Large intestine (tissue), 12 donors: ENCODE measurements at places on chromosomes 3 and 15. TPM values are rescaled to one million over a fixed set of nuclear protein-coding genes. Genes with fewer than 3 reads are reported as not detected.
A peak's percentile ranks its signal among the peaks of the same experiment; 100 is the strongest.

GRCh38 chr3:10956986-10957385 lies 35.6 kb upstream of the SLC6A1 start:
- no peak overlapping the region for H3K27ac ChIP-seq
- no peak for DNase-seq
- H3K36me3 ChIP-seq = no peaks in the 10 kb centered on the region
- H3K4me3 ChIP-seq = no peak overlapping the region
- no peaks in the 10 kb centered on the region for H3K27me3 ChIP-seq
- no peaks in the 10 kb centered on the region for H3K4me1 ChIP-seq

GRCh38 chr15:49387471-49387870 lies 35.6 kb upstream of the FGF7 start:
- no peak overlapping the region for H3K27ac ChIP-seq
- no peak for DNase-seq
- no peaks in the 10 kb centered on the region for H3K36me3 ChIP-seq
- H3K4me3 ChIP-seq = no peak overlapping the region

DNA sequence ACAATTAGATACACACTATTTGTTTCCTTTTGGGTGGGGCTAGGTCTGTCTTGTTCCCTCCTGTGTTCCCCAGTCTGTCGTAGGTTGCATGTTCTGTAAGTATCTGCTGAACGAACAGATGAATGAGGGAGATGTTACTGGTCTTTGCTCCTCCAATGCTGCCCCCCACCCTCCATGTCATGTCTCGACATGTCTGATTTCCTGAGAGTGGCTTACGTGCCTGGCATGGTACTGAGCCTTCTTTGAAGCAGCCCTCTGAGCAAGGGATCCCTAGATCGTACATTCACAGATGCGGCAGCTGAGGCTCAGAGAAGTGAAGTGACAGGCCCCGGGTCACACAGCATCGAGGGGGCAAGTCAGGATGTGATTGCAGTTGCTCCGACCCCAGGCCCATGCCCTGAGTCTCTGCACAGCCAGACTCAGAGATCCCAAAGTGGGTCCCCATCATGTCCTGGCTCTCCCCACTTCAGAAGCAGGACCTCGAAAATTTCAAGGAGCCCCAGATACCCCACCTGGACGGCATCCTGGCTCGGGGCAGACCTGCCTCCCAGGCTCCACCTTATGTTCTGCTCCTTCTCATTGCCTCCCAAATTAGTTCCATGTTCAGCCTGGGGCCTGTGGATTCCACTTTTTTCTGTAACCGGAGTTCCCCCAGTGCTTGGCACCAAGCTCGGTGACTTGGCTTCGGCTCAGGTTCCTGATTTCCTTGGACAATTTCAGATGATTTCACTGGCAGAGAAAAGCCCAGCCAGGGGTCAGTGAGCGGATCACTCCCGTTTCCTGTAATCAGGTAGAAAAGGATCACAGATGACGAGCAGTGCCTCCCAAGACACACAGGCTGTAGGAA lies 24.7 kb downstream of the GOLGA6L2 start:
- H3K36me3 ChIP-seq = no peaks in the 10 kb centered on the region
- no peak for DNase-seq
- H3K27me3 ChIP-seq = no peaks in the 10 kb centered on the region
- no peaks in the 10 kb centered on the region for H3K4me1 ChIP-seq

- H3K27me3 ChIP-seq = no peaks in the 10 kb centered on the region
- H3K4me3 ChIP-seq = no peak overlapping the region
- DNase-seq = no peak
- no peaks in the 10 kb centered on the region for H3K36me3 ChIP-seq
- no peak overlapping the region for H3K27ac ChIP-seq
Observed at GRCh38 chr3:31472479-31473390, 60.0 kb upstream of the STT3B start.

- DNase-seq = no peak
- no peaks in the 10 kb centered on the region for H3K36me3 ChIP-seq
- H3K27ac ChIP-seq = no peak overlapping the region
Observed at GRCh38 chr15:94749811-94750617, 518.7 kb downstream of the MCTP2 start.

GRCh38 chr15:99168601-99169580 lies 64.0 kb downstream of the SYNM start:
- H3K4me1 ChIP-seq = no peaks in the 10 kb centered on the region
- H3K4me3 ChIP-seq = no peak overlapping the region
- H3K36me3 ChIP-seq = peaks cover 51% of the 10 kb centered on the region
- H3K27me3 ChIP-seq = no peaks in the 10 kb centered on the region
- H3K27ac ChIP-seq = peak overlapping the region; percentile 65

GRCh38 chr15:83108266-83109219 lies 1.1 kb downstream of the TM6SF1 start:
- no peak overlapping the region for H3K27ac ChIP-seq
- peak overlapping the region; percentile 6 for H3K4me3 ChIP-seq
- no peaks in the 10 kb centered on the region for H3K36me3 ChIP-seq
- H3K4me1 ChIP-seq = no peaks in the 10 kb centered on the region
- H3K27me3 ChIP-seq = peaks cover 41% of the 10 kb centered on the region

GRCh38 chr3:143221446-143221845 lies 101.9 kb downstream of the CHST2 start:
- H3K27ac ChIP-seq = no peak overlapping the region
- H3K36me3 ChIP-seq = no peaks in the 10 kb centered on the region
- no peak for DNase-seq
- no peaks in the 10 kb centered on the region for H3K4me1 ChIP-seq
- H3K27me3 ChIP-seq = no peaks in the 10 kb centered on the region

- no peaks in the 10 kb centered on the region for H3K36me3 ChIP-seq
- no peaks in the 10 kb centered on the region for H3K4me1 ChIP-seq
- no peak for DNase-seq
- H3K27ac ChIP-seq = no peak overlapping the region
- H3K4me3 ChIP-seq = no peak overlapping the region
Observed at GRCh38 chr3:101954936-101955335, 105.6 kb downstream of the NFKBIZ start.

DNA sequence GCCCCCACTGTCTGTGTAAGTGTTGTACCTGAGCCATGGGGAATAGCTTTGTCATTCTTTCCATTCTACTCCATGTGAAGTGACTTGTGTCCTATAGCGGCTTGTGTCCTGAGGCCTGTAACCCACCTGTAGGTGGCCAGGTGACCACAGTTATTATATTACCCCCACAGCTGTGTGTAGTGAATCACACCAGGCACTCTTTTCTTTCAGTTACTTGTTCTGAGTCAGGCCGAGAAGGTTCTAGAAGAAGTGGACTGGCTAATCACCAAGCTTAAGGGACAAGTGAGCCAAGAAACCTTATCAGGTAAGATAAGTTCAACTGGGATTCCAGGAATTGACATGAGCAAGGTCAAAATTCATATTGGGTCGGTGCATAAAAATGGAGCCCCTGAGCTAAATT lies 29.2 kb downstream of the POLG start:
- H3K4me3 ChIP-seq = no peak overlapping the region
- no peak for DNase-seq
- H3K27ac ChIP-seq = no peak overlapping the region

DNA sequence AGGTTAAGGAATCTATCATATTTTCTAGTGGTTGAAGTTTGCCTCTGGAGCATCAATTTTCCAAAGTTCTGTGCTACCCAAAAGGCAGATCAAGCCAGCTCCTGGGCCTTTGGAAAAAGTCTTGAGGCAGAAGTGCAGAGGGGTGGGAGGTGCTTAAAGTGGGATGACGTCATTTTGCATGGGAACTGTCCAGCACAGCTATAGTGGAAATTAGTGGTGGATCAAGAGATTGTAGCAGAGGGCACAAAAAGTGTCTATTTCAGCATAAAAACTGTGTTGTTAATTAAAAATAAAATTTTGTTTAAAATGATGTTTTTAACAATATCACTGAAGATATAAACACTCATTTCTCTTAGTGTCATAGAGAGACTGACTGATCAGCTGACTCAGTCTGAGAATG lies 221.9 kb downstream of the LRRN1 start:
- no peak overlapping the region for H3K27ac ChIP-seq
- H3K36me3 ChIP-seq = no peaks in the 10 kb centered on the region
- H3K27me3 ChIP-seq = no peaks in the 10 kb centered on the region
- no peak for DNase-seq
- H3K4me3 ChIP-seq = no peak overlapping the region
- H3K4me1 ChIP-seq = no peaks in the 10 kb centered on the region

- no peaks in the 10 kb centered on the region for H3K4me1 ChIP-seq
- H3K27me3 ChIP-seq = no peaks in the 10 kb centered on the region
Observed at GRCh38 chr3:160401291-160402095, 2.0 kb downstream of the SMC4 start.

DNA sequence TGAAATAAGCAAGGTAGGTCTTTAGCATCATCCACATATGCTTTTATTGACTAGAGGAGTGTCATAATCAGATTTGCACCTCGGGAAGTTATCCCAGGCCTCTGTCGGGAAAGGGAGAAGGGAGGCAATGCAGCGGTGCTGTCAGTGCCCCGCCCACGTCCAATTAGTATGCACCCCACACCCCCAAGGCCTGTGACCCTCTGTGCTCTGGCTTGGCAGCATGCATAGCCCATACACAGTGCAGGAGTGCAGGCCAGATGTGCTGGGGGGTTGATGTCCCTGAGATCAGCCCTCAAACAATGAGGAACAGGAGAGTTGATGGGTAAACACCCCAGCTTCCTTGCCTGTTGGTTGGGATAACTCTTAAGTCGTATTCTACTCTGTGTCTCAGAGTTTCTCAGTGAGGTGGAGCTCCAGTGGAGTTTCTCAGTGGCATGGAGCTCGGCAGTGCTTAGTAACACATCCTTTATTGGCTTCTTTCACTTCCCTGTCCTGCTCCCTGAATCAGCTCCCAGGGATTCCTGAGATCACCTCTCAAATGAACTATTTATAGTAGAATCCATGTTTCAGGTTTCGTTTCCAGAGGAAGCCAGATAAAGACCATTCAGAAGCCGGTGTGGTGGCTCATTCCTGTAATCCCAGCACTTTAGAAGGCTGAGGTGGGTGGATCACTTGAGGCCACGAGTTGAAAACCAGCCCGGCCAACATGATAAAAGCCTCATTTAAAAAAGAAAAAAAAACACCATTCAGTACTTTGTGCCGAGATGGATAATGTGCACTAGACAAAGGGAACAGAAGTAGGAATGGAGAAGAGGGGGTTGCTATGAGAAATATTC lies 26.7 kb upstream of the NDUFB4 start:
- no peak overlapping the region for H3K4me3 ChIP-seq
- H3K27me3 ChIP-seq = no peaks in the 10 kb centered on the region
- no peaks in the 10 kb centered on the region for H3K4me1 ChIP-seq
- no peaks in the 10 kb centered on the region for H3K36me3 ChIP-seq

GRCh38 chr3:147189016-147189415 lies 217.3 kb downstream of the ZIC4 start:
- no peaks in the 10 kb centered on the region for H3K36me3 ChIP-seq
- no peak for DNase-seq
- H3K4me1 ChIP-seq = no peaks in the 10 kb centered on the region
- H3K27me3 ChIP-seq = no peaks in the 10 kb centered on the region
- H3K27ac ChIP-seq = no peak overlapping the region
- no peak overlapping the region for H3K4me3 ChIP-seq

GRCh38 chr3:129428376-129429079 lies at the start of gene EFCAB12:
Gene EFCAB12 (minus strand): TSS chr3:129428636. CDS start chr3:129428488, 148 bp downstream.
- H3K4me1 ChIP-seq = peaks cover under 1% of the 10 kb centered on the region
- H3K27me3 ChIP-seq = no peaks in the 10 kb centered on the region
- peak; percentile 92 for DNase-seq
- peak within 1 kb of the TSS; percentile 14 for H3K27ac ChIP-seq
- H3K4me3 ChIP-seq = peak within 1 kb of the TSS; percentile 55
- peaks cover 16% of the 10 kb centered on the region for H3K36me3 ChIP-seq

- no peaks in the 10 kb centered on the region for H3K27me3 ChIP-seq
- no peak overlapping the region for H3K27ac ChIP-seq
- H3K4me1 ChIP-seq = no peaks in the 10 kb centered on the region
- no peak overlapping the region for H3K4me3 ChIP-seq
- DNase-seq = no peak
Observed at GRCh38 chr3:107001635-107002034, 375.6 kb upstream of the CCDC54 start.

DNA sequence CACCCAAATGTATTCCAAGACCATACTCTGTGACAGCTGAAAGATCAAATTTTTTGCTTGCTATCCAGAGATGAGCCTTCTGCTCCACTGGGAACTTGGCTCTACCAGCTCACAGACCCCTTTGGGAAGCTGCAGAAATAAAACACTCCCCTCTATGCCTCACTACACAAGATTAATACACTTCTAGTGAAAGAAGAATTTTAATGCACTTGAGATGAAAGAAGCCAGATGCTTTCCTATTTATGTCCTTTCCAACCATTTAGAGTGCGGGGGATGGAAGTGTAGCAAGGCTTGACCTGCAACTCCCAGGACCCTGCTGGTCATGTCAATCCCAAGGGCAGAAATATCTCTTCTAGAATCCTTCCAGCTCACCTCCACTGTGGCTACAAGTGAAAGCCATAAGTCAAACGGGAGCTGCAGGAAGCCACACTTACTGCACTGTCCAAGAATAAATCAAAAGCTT lies 34.7 kb downstream of the ANXA2 start:
- H3K4me3 ChIP-seq = no peak overlapping the region
- H3K27me3 ChIP-seq = no peaks in the 10 kb centered on the region
- no peak overlapping the region for H3K27ac ChIP-seq
- H3K36me3 ChIP-seq = peaks cover 57% of the 10 kb centered on the region
- no peak for DNase-seq

GRCh38 chr3:124761935-124762660 lies 31.8 kb downstream of the UMPS start:
- no peak for DNase-seq
- H3K27me3 ChIP-seq = no peaks in the 10 kb centered on the region
- no peak overlapping the region for H3K27ac ChIP-seq
- no peak overlapping the region for H3K4me3 ChIP-seq
- H3K36me3 ChIP-seq = peaks cover 44% of the 10 kb centered on the region
- H3K4me1 ChIP-seq = no peaks in the 10 kb centered on the region

DNA sequence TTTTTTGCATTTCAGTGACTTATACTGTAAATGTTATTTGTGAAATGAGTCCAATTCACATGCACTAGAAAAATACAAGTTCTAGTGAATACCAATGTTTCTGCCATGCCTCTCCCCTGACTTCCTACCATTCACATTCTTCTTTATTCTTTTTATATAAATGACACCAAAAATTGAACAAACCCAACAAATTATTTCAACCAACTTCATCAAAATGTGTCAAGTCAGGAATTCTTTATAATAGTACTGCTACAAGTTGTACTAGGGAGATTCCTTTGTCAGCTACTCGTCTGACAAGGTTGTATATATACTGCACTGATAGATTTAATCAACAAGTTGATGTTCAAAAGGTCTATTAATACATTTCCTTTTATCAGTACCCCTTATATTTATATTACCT lies 3.0 kb downstream of the TBL1XR1 start:
- H3K4me1 ChIP-seq = peaks cover 8% of the 10 kb centered on the region
- no peaks in the 10 kb centered on the region for H3K27me3 ChIP-seq
- H3K27ac ChIP-seq = peak overlapping the region; percentile 98
- H3K4me3 ChIP-seq = peak overlapping the region; percentile 97
- H3K36me3 ChIP-seq = no peaks in the 10 kb centered on the region

GRCh38 chr15:70714565-70714964 lies 48.8 kb downstream of the UACA start:
- H3K4me1 ChIP-seq = peaks cover 15% of the 10 kb centered on the region
- H3K36me3 ChIP-seq = no peaks in the 10 kb centered on the region
- H3K27me3 ChIP-seq = no peaks in the 10 kb centered on the region
- no peak overlapping the region for H3K4me3 ChIP-seq

The NR1I2 gene
- 89.1 TPM for polyA plus RNA-seq

The OR5K2 gene
- polyA plus RNA-seq = 0.40 TPM

The GAP43 gene
- 39.3 TPM for polyA plus RNA-seq

The WDR93 gene
- 0.30 TPM for polyA plus RNA-seq

The KIF15 gene
- 7.6 TPM for polyA plus RNA-seq

The SH3BP5 gene
- 12.4 TPM for polyA plus RNA-seq

The AHSG gene
- polyA plus RNA-seq = 1.8 TPM

The PSTPIP1 gene
- 3.1 TPM for polyA plus RNA-seq

The TGM5 gene
- 0.03 TPM for polyA plus RNA-seq

The GPR15 gene
- polyA plus RNA-seq = 0.24 TPM

The GRM7 gene
- polyA plus RNA-seq = 0.36 TPM

The MRPL3 gene
- 94.8 TPM for polyA plus RNA-seq

The PPARG gene
- polyA plus RNA-seq = 10.4 TPM

The PRKCD gene
- 37.0 TPM for polyA plus RNA-seq

The SFMBT1 gene
- polyA plus RNA-seq = 12.8 TPM
